Activated naive CD4-positive, alpha-beta T cell treated with anti-CD3 and anti-CD28 coated beads for 36 hours (primary cell): ENCODE measurements at places on chromosomes 5 and 9.

DNA sequence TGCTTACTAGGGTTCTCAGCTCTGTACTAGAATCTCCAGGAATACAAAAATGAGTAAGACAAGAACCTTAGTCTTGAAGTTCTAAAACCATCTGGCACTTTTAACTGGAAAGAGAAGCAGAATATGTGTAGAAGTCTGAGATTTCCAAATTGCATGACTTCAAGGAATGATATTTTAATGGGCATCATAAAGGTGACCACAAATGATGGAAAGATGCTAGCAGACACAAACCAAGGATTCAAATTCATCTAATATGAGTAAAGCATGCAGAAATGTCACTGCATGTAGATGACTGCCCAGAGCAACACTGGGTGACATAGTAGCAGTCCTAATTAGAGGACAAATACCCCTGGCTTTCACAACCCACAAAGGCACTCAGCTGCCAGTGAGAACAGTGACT lies 117.2 kb downstream of the RPS23 start:
- no peak for DNase-seq

- no peak for DNase-seq
Measured at GRCh38 chr5:42404366-42404765, 18.9 kb upstream of the GHR start.

DNA sequence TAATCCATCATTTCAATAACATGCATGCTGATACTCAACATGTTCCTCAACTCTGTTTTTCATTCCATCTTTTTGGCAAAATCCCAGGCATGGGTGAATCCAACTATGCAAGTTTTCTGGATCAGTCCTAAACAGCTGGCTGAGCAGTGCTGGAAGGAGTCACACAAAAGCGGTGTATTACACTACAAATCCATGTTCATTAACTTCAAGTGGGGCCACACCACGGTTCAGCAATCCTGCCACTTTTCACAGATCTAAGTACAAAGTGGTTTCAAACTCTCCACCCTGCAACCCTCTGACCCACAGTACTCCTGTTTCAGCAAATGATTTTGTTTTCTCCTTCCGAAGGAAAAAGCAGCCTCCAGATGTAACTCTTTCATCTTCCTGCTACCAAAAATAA lies 222.5 kb downstream of the EPB41L4A start:
- no peak for DNase-seq

- DNase-seq, result no peak
Measured at GRCh38 chr9:132637351-132637750, 32.4 kb downstream of the DDX31 start.

GRCh38 chr9:115132648-115133047 lies 14.7 kb upstream of the TNC start:
- DNase-seq, result no peak

- no peak for DNase-seq
Measured at GRCh38 chr5:52837068-52837467, 49.4 kb downstream of the ITGA1 start.

- peak; percentile 25 for DNase-seq
Measured at GRCh38 chr9:91273853-91274552, 87.7 kb downstream of the AUH start.

DNA sequence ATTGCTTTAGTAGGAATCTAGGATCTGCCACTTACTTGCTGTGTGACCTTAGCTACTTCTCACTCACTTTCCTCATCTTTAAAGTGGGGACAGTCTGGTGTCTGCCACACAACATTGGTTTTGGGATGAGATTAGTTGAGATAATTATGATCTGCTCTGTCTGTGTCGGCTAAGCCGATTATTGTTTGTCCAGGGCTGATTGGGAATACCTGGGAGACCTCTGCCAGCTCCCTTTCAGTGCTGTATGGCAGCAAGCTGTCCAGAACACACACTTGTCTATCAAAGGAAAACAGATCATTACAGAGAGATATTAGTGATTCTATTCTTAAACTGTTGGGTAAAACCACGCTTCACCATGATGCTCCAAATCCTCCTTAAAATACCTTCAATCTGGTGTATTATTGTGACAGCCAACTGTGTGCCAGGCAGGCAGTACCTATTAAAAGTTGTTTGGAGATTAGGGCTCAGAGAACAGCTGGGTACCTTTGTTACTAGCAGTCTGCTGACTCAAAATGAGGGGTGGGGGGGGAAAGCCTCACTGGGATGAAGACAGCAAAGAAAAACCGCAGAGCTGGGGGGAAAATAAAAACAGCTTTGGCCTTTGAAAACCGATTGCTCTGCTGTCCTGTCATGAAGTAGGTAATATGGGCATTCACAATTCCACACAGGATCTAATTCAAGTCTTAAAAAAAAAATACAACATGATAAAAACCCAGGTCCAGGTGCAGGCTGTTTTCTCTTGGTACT lies 458.4 kb upstream of the C9orf72 start:
- no peak for DNase-seq

GRCh38 chr5:149071756-149072155 lies 8.9 kb upstream of the SH3TC2 start:
- no peak for DNase-seq

GRCh38 chr5:54257366-54258118 lies 52.8 kb downstream of the ARL15 start:
- DNase-seq, result no peak

- no peak for DNase-seq
Measured at GRCh38 chr9:19119246-19119645, 8.0 kb downstream of the PLIN2 start.

GRCh38 chr5:53950621-53951020 lies 359.8 kb downstream of the ARL15 start:
- no peak for DNase-seq

GRCh38 chr5:58450018-58450417 lies 9.9 kb downstream of the PLK2 start:
- DNase-seq, result no peak

- no peak for DNase-seq
Measured at GRCh38 chr9:4662989-4663792, 1.1 kb downstream of the PLPP6 start.

DNA sequence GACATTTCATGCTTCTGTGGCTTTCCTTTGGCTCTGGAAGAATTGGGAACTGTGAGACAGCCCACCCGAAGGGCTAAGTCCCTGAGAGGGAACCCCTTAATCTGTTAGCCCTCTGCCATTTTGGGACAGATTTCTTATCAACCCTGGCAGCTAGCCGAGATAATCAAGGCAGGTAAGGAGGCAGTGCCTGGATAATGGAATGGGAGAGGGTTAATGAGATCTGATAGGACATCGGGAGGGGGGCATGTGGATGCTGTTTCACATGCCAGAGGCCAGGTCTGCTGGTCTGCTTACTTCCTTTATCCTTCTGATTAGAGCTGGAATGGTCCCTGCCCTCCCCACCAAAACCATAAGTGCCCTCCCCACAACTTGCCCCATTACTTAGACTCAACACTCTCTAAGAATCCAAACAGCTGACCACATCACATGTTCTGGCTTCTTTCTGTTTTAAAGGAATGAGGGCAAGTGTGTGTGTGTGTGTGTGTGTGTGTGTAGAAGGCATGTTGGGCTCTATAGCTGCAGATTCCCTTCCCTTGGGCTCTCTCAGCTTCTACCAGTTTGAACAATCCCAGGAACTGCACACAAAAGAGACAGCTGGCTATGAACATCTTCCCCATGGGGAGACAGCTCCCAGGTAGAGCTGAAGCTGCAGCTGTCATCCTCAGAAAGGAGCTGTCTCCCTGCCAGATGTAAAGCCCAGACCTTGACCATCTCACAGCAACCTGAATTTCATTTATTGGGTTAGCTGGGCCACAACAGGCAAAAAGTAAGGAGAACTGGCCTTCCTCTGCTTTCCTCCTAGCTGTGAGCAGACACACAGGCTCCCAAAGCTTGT lies 221.3 kb downstream of the PIK3R1 start:
- DNase-seq, result no peak

GRCh38 chr9:106621313-106622163 lies 241.4 kb upstream of the ZNF462 start:
- DNase-seq, result no peak
